ENCODE measurements at places on chromosomes 13 and 19. TPM values are rescaled to one million over a fixed set of nuclear protein-coding genes. Genes with fewer than 3 reads are reported as not detected.

Gene TNFSF9
- total RNA-seq, result 30.9 TPM

Gene GARRE1
- total RNA-seq, result 19.7 TPM

DNA sequence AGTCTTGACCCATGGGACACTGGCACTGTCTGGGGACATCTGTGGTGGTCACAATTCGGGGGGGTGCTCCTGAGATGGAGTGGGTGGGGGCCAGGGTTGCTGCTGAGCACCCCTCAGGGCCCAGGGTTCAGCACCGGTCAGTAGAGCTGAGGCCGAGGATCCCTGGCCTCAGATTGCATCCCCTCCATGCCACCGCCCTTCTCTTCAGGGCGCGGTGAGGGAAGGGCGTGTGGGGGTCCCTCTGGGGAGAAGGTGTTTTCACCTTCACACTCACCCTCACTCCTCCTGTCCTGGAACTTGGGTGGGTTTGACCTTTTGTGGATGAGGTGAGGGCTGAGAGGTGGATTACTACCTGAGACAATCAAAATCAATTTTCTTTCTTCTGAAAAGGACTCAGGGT lies 13.5 kb downstream of the GNA11 start:
- no peak for DNase-seq

DNA sequence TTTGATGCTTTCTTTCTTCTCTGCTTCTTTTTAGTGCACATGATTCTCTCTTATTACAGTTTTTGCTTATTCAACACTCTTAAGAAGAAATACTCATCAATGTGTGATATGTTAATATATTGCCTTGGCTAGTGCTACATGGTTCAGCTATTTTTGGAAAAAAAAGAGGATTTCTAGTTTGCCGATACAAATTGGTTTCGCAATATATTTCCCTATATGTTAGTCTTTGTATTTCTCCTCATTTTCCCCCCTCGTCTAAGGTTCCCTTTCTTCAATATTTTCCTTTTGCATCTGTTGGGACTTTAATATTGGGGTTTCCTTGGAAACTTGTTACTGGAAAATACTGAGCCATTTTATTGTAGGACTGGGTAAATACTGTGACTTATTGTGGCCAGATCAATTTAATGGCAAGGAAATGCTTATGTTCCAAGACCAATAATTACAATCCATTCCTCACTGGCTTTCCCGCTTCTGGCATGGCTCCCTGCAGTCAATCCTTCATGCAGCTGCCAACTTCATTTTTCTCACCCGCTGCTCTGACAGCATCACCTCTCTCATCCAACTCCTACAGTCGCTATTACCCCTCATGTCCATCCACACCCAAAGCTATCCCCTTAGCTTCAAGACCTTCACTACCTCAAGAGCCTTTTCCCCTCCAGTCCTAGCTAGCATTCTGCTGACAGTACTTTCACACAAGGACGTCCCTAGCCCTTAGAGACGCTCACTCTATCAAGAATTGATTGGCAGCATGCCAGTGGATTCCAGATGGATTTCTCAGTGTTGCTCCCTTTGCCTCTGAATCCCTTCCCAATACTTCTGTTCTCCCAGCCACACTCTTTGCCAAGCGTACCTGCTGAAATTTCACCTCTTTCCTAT lies 280.1 kb upstream of the TMTC4 start:
- DNase-seq, result no peak

DNA sequence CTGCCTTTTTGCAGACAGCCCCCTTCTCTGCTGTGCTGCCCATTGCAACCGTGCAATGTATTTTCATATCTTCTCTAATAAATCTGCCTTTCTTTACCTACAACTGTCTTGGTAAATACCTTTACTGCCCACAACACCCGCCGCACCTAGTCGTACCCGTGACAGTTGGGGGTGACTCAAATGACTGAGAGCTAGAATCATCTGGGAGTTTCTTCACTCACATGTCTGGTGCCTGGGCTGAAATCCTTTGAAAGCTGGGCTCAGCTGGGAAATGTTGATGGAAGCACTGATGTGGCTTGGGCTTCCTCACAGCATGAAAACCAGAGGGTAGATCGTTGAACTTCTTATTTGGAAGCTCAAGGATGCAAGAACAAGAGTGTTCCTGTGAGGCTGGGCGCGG lies 2.8 kb upstream of the PNMA8A start:
- DNase-seq, result peak; percentile 50

Gene CLEC11A
- total RNA-seq, result 0.15 TPM

Gene MCEMP1
- total RNA-seq, result not detected

DNA sequence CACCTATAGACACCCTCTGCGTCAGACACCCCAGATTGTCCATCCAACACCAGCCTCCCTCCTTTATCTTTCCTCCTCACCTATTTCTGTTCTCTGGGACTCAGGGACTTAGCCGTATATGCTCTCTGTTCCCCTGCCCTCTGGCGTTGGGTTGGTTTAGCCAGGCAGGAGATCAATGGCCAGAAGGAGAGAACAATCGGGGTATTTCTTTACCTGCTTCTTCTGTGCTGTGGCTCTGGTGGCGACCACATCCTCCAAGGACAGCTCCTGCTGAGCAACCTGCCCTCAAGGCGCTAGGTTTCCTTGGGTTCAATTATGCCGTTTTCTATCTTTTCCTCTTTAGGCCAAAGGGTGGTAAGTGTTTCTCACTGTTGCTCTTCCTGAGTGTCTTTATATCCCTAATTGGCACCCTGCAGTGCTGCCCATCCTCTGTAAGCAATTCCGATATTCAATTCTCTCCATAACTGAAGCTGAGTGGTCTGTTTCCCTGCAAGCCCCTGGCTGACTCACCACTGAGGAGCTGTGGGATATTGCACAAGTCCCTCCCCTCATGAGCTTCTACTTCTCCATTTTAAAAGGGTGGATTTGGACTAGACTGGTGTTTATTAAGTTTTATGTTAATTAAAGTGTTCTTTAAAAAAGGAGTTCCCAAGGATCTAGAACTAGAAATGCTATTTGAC lies 63.7 kb upstream of the TMTC4 start:
- DNase-seq, result no peak

DNA sequence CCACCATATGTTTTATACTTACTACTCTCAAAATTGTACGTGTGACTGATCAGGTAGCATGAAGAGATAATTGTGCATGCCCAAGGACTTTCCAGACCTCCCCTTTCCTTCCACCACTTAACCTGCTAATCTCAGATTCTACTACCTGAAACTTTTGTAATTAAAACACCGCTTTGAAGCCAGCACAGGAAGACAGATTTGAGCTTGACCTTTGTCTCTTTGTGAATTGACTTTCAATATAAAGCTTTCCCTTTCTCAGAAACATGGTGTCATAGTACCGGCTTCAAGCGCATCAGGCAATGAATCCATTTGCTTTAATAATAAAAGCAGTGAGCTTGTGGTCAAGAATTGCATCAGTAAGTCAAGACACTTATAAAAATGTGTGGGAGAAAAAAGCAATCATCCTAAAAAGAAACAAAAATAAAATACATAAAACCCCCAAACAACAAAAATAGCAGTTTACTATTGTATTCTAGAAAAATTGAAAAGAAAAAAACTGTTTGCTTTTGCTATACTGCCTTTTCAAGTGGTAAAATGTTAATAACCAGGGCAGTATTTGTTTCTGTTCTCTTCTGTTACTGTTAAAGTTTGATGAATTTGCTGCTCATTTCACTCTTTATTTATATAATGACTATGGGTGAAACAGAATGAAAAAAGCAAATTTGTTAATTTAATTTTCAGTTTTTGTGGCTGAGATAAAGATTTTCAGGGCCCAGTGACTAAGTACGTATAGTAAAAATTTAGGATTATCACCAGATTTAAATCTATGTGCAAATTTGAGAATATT lies 2075.3 kb downstream of the PCDH9 start:
- no peak for DNase-seq

- DNase-seq, result no peak
Observed at GRCh38 chr13:59445812-59446211, 717.9 kb downstream of the DIAPH3 start.

Gene INSL3
- total RNA-seq, result not detected

GRCh38 chr13:27644302-27644701 lies 22.6 kb downstream of the POLR1D start:
- DNase-seq, result peak; percentile 47

- no peak for DNase-seq
Observed at GRCh38 chr19:37955986-37956385, 49.0 kb downstream of the SIPA1L3 start.

Gene ZNF284
- total RNA-seq, result 2.1 TPM

Gene LGALS7B
- total RNA-seq, result not detected

Gene FAM216B
- not detected for total RNA-seq

- DNase-seq, result peak; percentile 62
Observed at GRCh38 chr13:26941345-26942174, 181.0 kb upstream of the GPR12 start.

Gene VSTM1
- not detected for total RNA-seq

Gene C19orf67
- not detected for total RNA-seq

GRCh38 chr13:33227927-33228647 lies 57.5 kb downstream of the STARD13 start:
- no peak for DNase-seq

DNA sequence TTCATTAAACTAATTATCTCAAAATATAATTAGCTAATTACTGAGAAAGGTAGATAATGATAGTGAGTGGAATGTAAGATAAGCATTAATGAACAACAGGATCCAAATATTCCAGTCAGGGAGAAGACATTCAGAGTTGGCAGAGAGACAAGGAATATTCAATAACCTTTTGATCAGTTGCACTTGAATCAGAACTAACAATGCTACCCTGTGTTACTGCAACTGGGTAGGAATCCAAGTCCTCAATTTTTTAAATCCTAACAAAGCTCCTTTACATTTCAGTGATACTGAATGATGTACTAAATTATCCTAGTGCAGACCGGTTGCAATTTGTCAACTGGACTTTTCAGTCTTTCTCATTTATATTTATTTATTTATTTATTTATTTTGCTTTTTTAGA lies 107.1 kb upstream of the MIR17HG start:
- DNase-seq, result no peak

Gene LILRA1
- not detected for total RNA-seq

DNA sequence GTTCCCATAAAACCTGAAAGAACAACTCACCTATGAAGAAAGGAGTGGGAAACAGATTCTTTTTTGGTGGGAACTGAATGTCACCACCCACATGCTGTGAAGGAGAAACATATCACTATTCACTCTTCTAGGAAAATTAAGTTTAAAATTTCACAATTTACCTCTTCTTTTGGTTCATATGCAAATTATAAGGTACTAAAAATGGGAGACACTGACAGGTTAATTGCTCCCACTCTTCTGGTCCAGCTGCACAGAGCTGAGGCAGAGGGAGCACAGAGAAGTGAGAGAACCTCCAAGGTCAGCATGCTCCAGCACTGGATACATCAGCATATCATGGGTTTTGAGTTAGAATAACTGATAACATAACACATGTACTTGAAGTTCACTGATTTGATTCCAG lies 186.9 kb downstream of the FGF14 start:
- DNase-seq, result no peak

DNA sequence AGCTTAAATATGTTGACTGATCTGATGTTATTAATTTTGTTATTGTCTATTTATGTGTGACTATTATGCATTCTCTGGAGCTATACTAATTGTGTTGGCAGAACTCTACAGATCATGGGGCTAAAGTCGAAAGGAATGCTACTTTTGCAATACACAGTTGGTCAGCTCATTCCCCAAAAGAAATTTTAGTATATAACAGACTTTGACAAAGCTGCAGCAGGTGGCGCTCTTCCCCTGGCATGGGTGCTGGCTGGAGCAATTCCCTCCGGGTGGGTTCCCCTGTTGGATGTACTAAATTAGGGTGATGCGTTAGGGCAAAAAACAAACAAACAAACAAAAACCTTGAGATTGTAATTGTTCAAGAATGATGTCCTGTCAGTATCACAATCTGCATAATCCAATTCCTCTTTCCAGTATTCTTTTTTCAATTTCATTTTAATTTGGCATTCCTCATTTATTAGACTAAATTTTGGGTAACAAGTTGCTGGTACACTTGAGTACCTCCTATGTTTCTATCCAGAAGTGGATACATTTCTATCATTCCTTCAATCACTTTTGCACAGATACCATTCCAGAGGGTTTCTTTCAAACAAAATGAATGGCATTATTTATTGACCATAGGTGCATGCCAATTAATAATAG lies 322.8 kb upstream of the EDNRB start:
- peak; percentile 17 for DNase-seq

Gene SYNE4
- 4.5 TPM for total RNA-seq

GRCh38 chr13:72139192-72139591 lies 272.2 kb upstream of the DACH1 start:
- no peak for DNase-seq

Gene PTPRH
- 4.9 TPM for total RNA-seq

- no peak for DNase-seq
Observed at GRCh38 chr13:27789153-27789494, 3.2 kb upstream of the GSX1 start.

Gene LILRB1
- total RNA-seq, result not detected

Gene ICAM4
- total RNA-seq, result 0.35 TPM

DNA sequence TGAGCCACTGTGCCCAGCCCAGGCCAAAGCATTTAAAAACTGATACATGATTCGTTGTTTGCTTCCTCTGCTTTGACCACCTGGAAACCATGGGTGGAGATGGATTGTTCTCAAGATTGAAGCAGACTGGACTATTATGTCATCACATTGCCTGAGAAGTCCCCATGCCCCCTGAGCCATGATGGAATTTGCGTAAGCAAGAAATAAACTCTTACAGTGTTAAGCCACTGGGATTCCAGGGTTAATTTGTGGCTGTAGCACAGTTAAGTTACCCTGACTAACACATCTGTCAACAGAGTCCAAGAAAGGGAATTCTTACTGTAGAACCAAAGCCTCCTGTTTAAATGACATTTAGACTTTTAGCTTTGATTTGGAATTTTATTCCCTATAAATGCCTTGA lies 19.4 kb upstream of the DHRS12 start:
- peak; percentile 25 for DNase-seq

Gene PPP1R12C
- 32.4 TPM for total RNA-seq

DNA sequence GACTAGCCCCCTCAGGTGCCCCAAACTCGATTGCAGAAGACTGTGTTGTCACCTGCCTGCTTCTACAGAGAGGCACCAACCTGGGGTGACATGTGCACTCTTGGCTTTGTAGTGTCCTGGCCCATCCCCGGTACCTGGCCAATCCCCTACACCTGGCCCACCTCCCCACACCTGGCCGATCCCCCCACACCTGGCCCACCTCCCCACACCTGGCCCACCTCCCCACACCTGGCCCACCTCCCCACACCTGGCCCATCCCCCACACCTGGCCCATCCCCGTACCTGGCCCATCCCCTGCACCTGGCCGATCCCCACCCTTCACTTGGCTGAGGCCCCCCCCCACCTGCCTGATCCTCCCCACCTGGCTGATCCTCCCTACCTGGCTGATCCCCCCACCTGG lies 25.4 kb downstream of the ATP11A start:
- DNase-seq, result no peak

Gene CPB2
- total RNA-seq, result not detected

GRCh38 chr13:106349080-106349931 lies 186.2 kb downstream of the EFNB2 start:
- DNase-seq, result peak; percentile 87

DNA sequence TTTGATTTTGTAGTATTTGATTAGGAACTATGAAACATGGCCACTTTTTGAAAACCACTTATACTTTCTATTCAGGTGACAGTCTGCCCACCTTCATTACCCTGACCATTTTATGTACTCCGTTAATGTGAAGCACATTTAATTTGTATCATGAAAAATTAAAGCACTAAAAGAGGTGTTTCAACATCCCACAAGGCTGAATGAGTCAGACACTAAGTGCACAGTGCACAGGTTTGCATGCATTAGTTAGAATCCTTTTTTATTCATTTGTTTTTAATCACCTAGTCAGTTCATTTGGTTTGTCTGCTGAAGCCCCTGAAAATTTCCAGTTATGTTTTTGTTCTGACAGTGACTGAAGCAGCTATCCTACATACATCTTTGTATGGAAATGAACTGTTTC lies 271.0 kb downstream of the SLITRK5 start:
- DNase-seq, result peak; percentile 88

Gene FGF22
- 0.10 TPM for total RNA-seq

Data from renal cortical epithelial cell (primary cell).